CD4-positive, alpha-beta T cell treated with Interleukin-4 for 1 hour (primary cell): ENCODE measurements at places on chromosomes 16 and 17.

- DNase-seq, result no peak
Observed at GRCh38 chr17:38420518-38420917, 7.7 kb upstream of the ARHGAP23 start.

- DNase-seq, result no peak
Observed at GRCh38 chr16:9279291-9280068, 188.0 kb downstream of the HAPSTR1 start.

DNA sequence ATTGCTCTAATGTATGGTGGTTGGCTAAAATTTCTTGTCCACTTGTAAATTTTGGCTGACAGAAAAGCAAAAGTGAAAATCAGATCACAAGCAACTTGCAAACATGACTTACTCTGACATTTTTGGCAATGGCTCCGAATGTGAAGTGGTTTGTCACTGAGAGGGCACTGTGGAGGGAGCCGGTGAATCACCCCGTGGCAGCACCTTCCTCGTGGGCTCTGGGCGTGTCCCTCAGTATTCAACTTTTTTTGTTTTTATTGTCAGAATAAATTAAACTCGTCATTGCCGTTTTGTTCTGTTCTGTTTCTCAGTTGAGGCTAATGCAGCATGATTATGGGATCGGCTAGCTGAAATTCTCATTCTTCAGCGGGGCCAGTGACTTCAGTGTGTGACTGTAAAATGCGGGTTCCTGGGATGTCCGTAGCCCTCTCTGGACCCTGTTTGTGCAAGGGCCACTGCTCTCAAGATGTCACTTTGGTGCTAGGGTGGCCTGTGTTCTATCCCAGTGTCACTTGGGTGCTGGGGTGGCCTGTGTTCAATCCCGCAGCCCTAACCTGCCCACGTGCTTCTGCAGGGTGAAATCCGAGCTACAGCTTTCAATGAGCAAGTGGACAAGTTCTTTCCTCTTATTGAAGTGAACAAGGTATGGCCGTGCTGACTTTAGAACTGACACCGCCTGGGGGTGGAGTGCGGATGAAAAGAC is 48.8 kb downstream of the RPA1 start:
- DNase-seq, result peak; percentile 26

DNA sequence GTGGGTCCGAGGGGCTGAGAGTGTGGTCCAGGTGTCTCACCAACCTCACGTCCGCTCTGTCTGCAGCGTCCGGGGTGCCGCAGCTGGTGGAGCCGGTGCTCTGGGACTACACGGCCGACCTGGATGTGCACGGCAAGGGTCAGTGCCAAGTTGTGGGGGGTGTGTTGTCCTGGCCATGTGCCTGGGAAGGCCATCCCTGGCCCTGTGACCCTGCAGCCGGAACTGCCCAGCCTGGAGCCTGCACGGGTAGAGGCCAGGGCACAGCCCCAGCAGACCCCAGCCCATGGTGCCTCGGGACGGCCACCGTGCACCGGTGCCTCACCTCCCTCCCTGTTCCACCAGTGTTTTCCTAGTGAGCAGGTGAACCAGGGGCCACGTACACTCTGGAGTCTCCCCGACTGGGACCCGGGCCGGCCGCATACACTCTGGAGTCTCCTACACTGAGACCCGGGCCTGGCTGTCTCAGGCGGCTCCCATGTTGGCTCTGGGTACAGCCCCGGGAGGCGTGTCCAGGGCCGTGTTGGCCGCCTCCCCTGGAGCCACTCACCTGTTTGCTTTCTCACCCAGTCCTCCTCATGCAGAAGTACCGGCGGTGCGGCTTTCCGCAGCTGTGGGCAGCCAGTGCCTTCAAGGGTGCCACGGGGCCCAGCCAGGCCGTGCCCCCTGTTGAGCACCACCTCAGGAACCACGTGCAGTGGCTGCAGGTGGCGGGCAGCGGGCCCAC is 13.8 kb downstream of the CYBC1 start:
- DNase-seq, result no peak

DNA sequence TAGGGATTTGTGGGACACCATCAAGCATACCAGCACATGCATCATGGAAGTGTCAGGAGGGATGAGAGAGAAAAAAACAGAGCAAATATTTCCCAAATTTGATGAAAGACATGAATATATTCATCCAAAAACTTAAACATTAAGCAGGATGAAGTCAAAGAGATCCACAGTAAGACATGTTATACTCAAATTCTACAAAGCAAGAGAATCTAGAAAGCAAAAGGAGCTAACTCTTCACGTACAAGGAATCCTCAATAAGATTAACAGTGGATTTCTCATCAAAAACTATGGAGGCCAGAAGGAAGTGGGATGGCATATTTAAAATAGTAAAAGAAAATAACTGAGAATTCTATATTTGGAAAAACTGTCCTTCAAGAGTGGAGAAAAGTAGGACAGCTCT is 374.8 kb downstream of the ZFHX3 start:
- no peak for DNase-seq

DNA sequence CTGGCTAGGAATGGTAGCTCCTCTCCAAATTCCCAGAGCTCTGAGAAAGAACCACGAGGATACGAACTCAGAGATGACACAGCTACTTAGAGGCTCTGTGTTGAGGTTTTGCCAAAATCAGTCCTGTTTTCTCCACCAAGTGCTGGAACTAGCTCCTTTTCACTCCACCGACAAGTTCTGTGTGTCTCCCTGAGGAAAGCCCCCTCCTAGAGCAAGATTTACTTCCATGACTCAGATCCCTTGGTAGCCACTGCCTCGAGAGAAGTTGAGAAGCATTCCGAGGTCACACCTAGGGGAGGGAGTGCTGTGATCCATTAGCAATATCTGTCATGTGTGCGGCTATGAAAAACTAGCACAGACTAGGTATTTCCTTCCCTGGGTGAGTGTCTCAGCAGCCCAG is 30.6 kb downstream of the IL21R start:
- DNase-seq, result peak; percentile 3
